ENCODE measurements at places on chromosomes 5 and 9.

GRCh38 chr9:105194234-105194633, 50.2 kb upstream of the SLC44A1 start:
- no peak for DNase-seq

- DNase-seq: no peak
Measured at GRCh38 chr5:96004087-96004486, 42.4 kb upstream of the ELL2 start.

DNA sequence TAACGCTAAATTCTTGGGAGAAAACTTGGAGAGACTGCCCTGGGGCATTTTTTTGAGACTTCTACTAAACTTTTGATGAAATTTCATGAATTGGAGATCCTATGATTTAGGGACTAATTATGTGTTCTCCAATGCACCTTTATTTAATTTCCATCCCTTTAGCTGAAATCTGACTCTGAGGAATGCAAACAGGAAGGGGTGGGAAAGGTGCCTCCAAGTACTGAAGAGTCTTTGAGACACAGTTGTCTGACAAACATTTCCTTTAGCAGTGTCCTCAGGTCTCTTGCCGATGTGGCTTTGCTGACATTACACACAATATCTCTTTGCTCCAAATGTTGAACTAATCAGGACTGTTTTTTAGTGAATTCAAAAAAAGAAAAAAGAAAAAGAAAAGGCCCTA, 76.9 kb downstream of the LIX1 start:
- no peak for DNase-seq

DNA sequence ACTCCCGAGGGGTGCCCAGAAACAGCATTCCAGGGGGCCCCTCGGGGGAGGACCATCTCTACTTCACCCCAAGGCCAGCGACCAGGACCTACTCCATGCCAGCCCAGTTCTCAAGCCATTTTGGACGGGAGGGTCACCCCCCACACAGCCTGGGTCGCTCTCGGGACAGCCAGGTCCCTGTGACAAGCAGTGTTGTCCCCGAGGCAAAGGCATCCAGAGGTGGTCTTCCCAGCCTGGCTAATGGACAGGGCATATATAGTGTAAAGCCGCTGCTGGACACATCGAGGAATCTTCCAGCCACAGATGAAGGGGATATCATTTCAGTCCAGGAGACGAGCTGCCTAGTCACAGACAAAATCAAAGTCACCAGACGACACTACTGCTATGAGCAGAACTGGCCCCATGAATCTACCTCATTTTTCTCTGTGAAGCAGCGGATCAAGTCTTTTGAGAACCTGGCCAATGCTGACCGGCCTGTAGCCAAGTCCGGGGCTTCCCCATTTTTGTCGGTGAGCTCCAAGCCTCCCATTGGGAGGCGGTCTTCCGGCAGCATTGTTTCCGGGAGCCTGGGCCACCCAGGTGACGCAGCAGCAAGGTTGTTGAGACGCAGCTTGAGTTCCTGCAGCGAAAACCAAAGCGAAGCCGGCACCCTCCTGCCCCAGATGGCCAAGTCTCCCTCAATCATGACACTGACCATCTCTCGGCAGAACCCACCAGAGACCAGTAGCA, 83.9 kb downstream of the GOLPH3 start:
- DNase-seq: no peak

- DNase-seq: no peak
Measured at GRCh38 chr9:5580650-5581049, 48.3 kb upstream of the RIC1 start.

GRCh38 chr9:127570533-127571111, 41.5 kb upstream of the STXBP1 start:
- DNase-seq: no peak

DNA sequence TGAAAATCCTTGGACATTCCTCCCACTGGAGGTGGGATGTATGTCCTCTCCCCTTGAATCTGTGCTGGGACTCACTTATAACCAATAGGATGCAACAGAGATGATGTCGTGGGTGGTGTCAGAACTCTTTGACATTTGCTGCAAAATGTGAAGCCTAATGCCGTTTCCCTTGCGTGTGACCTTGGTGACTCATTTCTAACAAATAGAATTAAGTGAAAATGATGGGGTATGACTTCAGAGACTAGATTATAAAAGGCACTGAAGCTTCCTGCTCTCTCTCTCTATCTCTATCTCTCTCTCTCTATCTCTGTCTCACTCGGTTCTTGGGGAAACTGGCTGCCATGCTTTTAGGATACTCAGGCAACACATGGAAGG, 126.1 kb upstream of the STC2 start:
- DNase-seq: no peak

DNA sequence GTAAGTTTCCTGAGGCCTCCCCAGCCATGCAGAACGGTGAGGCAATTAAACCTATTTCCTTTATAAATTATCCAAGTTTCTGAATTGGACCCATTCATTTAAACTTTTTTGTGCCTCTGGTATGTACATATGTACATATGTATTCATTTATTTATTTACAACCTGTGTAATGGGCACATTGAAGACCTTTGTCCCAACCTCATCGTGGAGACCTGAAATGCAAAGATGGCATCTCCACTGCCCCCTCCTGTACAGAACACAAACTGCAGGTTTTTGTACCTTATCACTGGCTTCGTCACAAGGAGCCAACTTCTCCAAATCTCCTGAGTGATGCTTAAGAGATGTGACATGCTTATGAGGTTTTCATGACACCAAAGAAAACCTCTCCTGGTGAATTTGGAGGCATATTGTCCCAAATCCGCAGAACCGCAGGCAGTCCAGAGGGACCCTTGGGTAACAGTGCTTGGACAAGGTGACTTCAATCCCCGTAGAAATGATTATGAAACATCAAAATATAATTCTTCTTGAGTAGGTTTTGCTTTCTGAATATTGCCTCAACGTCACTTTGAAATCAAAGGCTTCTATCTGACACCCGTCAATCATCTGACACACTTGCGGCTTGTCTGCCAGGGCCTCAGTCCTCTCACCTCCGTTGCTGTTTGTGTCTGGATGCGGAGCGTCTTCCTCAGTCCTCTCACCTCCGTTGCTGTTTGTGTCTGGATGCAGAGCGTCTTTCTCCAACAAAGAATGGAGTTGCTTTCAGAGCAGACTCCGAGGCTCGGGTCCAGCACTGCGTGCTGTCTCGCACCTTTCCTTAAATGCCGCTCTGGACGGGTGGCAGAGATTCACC, 135.0 kb upstream of the IRX4 start:
- DNase-seq: no peak

- DNase-seq: no peak
Measured at GRCh38 chr9:98775831-98776441, 20.4 kb downstream of the ANKS6 start.

All from cortex of kidney (tissue), 1 donor.